ENCODE measurements at places on chromosomes 16 and 17. TPM values are rescaled to one million over a fixed set of nuclear protein-coding genes. Genes with fewer than 3 reads are reported as not detected.

Gene ALOX12
- total RNA-seq = under 0.01 TPM

Gene GNG13
- total RNA-seq = not detected

Gene MILR1
- total RNA-seq = 0.82 TPM

Gene MFSD11
- 73.0 TPM for total RNA-seq

Gene BEAN1
- total RNA-seq = 4.5 TPM
